Head of caudate nucleus (tissue), 42 donors: ENCODE measurements at places on chromosomes 16 and 17.

DNA sequence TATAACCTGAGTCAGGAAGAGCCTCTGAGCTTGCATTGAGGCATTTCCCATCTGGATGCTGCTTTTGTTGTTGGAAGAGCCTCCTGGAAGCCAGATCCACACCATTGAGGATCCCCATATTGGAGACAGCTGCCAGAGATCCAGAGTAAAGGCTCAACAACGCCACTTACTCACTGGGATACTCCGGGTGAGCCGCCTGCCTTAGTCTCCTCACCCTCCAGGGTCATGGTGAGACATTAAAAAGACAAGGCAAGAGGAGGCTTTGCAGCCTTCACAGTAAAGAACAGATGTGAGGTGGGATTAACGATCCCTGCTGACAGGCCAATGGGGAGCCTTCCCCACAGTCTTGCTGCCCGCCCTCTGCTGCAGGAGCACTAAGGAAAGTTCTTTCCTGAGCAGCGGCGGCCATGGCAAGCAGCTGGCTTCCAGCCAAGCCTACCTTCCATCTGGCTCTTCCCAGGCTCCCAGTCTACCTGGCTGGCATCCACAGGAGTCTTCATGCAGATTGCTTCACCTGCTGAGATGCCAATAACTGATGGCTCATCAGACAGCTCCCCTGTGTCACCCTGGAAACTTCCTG is 198.5 kb downstream of the CYLD start:
- DNase-seq, result no peak

GRCh38 chr17:80872501-80873306 is 118.9 kb upstream of the CHMP6 start:
- no peak for DNase-seq

DNA sequence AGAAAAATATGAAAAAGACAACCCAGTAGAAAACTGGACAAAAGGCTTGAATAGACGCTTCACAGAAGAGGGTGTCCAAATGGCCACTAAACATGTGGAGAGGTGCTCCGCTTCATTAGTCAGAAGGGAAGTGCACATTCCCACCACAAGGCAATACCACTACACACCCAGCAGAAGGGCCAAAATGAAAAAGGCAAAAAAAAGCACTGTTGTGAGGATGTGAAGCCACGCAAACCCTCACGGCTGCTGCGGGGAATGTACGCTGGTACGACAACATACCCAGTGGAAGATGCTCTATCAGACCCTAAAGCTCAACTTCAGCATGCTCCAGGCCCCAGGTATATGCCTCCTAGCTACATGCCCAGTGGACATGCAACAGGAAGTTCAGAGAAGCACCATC is 17.0 kb downstream of the PIK3R5 start:
- DNase-seq, result no peak

- no peak for DNase-seq
Observed at GRCh38 chr17:8883353-8883752, 15.9 kb upstream of the PIK3R6 start.

DNA sequence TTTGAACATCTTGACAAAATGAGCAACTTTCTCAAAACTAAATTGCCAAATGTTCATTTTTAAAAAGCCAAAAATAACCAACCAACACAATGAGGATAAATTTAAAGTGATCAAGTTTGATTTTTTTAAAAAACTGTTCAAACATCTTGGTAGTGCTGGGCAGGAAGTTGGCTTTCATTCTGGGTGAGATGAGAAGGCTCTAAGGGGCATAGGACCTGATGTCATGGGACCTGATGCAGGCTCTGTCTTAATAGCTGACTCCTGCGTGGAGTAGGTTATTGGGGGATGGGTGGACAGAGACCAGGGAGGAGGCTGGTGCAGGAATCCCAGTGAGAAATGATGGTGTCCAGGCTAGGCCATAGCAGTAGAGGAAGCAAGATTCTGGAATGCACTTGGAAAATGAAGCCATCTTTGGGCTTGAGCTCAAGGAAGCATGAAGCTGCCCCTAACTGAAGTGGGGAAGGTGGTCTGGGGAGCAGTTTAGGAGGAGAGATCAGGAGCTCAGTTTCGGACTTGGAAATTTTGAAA is 20.4 kb downstream of the NLRC5 start:
- no peak for DNase-seq

DNA sequence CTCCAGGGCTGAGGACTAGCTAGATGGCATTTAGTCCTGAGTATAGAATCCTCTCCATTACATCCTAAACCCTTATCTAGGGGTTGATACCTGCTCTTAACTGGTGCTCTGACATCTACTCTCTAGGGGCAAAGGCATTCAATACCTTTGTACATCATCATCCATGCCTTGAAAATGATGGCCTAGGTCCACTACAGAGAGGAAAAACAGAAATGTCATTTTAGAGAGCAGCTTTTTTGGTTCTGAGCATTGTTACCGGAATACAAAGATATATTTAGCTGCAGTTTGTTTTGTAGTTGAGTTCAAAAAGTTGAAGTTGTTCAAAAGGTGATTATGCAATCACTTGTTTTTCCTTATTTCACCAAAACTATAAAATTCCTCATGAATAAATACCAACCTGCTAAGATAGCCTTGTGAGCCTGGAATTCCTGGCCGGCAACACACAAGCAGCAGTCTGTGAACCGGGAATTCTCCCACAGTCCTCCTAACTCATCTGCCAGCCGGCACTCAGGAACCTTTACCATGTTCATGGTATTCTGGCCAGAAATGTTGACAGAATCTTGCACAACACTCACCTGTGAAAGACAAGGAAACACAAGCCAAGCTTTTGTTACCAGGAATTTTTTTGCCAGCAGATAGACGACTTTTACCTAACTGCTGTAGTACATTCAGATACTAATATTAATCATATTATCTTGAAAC is 35.4 kb downstream of the NXPH3 start:
- DNase-seq, result no peak

- peak; percentile 74 for DNase-seq
Observed at GRCh38 chr16:58198022-58198683, at the start of gene CSNK2A2. Gene CSNK2A2 (minus strand): TSS chr16:58198106. CDS start chr16:58197736, 370 bp downstream.

- no peak for DNase-seq
Observed at GRCh38 chr17:79888811-79889634, 49.8 kb upstream of the CBX4 start.

DNA sequence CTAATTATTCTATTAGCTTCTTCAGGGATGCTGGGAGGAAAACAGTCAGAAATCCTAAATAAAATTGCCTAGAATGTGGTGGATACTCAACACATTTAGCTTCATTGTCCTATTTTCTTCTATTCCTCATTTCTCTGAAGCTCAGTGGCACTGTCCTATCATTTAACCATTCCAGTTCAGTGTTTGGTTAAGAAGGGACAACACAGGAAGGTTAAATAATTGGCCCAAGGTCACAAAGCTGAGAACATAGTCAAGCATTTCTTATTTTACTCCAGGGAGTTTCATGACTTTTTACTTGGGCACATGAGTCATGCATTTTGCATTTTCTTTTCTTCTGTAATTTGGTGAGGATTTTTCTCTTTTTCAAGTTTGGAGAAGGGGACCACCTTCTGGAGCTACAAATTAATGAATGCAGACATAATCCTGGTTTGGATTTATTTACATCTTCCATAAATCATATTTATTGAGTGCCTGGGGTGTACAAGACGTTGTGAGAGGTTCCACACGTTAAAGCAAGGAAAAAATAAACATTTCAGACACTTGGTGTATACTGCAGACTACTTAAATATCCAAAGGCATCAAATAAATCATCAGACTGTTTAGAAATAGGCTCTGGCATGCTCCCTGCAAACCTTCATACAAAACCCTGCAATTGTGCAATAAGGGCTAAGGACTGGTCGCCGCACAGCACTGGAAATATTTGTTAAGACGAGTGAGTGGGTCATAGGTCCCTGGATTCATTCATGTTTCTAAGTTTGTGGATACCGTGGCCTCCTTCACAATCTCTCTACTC is 263.9 kb downstream of the MAF start:
- no peak for DNase-seq

DNA sequence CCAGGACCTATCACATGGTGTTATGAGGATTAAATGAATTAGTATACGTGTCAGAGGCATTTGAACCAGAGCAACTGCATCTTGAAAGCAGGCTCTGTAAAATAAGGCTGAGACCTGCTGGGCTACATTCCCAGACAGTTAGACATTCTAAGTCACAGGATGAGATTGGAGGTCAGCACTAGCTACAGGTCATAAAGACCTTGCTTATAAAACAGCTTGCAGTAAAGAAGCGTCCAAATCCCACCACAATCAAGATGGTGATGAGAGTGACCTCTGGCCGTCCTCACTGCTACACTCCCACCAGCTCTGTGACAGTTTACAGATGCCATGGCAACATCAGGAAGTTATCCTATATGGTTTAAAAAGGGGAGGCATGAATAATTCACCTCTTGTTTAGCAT is 71.8 kb downstream of the IRF8 start:
- DNase-seq, result no peak

DNA sequence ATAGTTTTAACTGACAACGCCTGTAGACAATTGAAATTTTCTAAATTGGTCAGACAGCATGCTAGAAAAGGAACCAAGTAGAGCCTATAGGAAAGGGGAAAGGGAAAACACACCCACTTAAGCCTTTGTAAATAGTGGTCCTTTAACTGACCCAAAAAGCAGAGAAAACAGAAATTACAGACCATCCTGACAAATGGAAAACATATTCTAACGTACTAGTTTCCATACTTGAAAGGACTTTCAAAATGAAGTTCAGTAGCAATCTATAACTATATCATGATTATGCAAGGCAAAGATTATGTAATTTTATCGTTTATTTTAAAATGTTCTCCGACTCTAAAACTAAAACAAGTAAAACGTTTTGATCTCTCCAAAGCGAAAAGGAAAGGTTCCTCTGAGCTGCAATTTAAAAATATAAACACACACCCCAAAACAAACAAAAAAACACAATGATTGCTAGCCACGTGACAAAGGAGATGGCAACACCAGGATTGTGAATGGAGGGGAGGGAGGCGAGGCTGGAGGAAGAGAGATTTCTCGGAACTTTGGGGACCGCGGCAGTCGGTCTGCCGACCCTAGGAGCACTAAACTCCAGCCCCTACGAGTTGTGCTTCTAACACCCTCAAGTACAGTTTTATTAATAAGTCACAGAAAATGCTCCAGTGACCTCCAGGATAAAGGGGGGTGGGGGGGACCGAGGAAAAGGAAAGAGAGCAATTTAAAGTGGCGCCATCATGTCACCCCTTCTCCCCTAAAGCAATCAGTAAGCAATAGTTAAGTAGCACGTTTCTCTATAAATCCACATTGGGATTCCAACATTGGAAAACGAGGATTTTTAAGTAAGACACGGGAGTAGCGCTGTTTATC is 1.7 kb downstream of the KANSL1 start:
- no peak for DNase-seq

- no peak for DNase-seq
Observed at GRCh38 chr16:1427473-1428461, 3.1 kb upstream of the PERCC1 start.

GRCh38 chr17:42457107-42457792 is 1.4 kb upstream of the ATP6V0A1 start:
- DNase-seq, result no peak

DNA sequence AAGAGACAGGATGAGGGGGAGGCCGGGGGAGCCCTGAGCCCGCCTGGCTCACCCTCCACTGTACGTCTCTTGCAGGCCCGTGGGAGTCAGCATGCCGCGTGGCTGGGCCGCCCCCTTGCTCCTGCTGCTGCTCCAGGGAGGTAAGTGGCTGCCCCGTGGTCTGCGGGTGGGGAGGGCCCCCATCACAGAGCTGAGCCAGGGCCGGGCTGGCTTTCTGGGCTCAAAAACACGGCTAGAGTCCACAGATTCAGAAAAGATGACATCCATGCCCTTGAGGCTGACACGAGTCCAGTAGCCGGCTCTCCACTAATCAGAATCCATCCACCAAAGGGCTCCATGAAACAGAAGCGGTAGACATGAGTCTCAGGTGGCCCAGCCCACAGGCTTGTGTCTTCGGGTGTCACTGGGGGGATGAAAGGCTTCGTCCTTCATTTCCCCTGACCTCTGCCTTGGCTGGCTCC is 28.0 kb downstream of the IL21R start:
- DNase-seq, result no peak

DNA sequence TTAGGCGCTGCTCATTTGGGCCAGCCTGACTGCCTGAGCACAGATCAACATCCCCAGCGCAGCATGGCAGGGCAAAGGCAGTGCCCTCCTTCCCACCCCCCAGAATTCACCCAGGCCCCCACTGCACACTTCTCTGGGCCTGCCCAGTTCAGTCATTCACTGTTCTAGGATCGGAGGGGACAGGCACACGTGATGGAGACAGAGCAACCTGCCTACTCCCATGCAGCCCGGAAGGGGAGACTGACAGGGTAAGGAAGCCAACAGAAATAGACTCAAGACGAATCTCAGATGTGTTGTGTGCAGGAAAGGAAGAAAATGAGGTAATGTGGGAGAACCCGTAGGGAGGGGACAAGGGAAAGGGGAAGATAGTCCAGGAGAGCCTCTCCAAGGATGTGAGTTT is 59.2 kb upstream of the LYRM9 start:
- no peak for DNase-seq

DNA sequence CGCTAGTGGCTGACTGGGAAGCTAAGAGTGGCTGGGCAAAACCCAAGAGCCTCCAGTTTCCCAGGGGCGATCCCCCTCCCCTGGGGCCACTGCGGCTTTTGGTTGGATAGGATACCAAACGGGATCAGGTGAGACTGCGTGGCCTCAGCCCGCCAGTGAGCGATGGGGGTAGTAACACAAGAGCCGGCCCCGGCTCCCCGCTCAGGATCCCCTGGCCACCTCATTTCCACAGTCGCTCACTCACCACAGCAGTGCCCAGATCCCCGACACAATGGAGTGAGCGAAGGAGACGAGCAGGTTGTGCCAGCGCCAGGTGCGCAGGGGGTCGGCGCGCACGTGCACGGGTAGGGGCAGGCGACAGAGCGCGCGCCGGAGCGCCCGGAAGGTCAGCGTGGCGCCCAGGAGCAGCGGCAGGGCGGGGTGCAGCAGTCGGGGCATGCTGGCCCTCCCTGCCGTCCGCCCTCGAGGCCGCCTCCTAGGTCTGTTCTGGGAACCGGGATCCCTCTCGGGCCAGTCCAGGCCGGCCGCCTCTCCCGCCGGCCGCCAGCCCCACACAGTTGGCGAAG is 290 bp downstream of the TLCD1 start:
- no peak for DNase-seq

DNA sequence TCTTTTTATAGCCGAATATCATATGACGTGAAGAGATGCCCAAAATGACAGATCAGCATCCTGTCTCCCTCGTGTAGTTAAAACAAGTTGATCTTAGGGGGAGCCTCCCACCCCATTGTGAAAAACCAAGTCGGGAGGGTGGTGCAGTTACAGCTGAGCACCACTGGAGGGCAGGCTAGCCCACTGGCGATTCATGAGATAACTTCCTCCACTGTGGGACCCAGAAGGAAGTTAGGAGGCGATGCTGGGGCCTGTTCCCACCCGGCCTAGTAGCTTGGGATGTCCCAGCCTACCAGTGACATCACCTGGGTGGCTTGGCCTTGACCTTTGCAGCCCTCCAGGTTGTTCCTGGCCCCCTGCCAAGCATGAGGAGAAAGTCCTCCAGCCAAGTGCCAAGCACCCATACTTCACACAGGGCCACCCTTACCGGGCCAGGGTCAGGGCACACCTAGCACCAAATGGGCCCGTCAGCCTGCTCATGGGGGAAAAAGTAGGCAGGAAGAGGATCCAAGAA is 8.1 kb upstream of the CPNE2 start:
- peak; percentile 77 for DNase-seq

GRCh38 chr17:10171581-10171981 is 26.8 kb downstream of the GAS7 start:
- DNase-seq, result no peak
